A549 treated with ZK216348 at 1 μM for 4 hours (cell line): ENCODE measurements at places on chromosomes 16 and 17. TPM values are rescaled to one million over a fixed set of nuclear protein-coding genes. Genes with fewer than 3 reads are reported as not detected.

EVI2B gene
- not detected in 5 replicates for total RNA-seq

CLEC3A gene
- total RNA-seq: not detected in 5 replicates

MRPS7 gene
- 143 to 181 TPM (median 173 TPM) in 5 replicates for total RNA-seq

DCAF7 gene
- total RNA-seq: 39.8 to 65.6 TPM (median 59.4 TPM) in 5 replicates

DOC2B gene
- 1.2 to 2.4 TPM (median 1.7 TPM) in 5 replicates for total RNA-seq

CDK5R1 gene
- total RNA-seq: 3.6 to 4.2 TPM (median 3.8 TPM) in 5 replicates

CLEC16A gene
- 7.1 to 11.5 TPM (median 9.7 TPM) in 5 replicates for total RNA-seq

PLD6 gene
- total RNA-seq: 6.5 to 8.2 TPM (median 7.3 TPM) in 5 replicates
